Bone marrow (tissue), 2 donors: ENCODE measurements at places on chromosomes 5 and 9.

DNA sequence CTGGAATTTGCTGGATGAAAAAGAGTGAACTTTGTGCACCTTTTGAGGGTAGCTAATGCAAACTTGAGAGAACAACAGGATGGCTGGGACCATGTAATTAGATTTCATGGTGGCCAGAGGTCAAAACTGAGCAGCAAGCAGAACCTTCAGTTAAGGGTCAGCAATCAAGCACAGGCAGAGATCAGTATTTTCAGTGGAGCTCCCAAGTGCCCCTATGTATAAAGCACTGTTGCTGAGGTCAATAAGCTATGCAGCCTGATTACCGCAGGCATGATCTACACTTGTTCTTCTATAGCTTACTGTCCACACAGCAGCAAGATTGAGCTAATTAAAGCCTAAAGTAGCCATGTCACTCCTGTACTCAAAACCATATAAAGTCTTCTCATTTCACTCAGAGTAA, 62.1 kb upstream of the TMC1 start:
- no peak for DNase-seq

DNA sequence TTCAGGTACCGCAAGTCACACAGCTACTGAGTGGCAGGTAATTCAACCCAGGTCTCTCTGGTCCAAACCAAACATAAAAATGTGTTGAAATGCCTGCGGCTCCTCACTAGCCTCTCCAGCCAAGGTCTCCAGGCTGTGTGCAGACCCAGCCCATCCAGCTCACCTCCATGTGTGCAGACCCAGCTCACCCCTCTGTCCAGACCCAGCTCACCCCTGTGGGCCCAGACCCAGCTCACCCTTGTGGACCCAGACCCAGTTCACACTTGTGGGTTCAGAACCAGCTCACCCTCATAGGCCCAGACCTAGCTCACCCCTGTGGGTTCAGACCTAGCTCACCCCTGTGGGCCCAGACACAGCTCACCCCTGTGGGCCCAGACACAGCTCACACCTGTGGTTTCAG, 188.0 kb upstream of the ADCY2 start:
- no peak for DNase-seq

DNA sequence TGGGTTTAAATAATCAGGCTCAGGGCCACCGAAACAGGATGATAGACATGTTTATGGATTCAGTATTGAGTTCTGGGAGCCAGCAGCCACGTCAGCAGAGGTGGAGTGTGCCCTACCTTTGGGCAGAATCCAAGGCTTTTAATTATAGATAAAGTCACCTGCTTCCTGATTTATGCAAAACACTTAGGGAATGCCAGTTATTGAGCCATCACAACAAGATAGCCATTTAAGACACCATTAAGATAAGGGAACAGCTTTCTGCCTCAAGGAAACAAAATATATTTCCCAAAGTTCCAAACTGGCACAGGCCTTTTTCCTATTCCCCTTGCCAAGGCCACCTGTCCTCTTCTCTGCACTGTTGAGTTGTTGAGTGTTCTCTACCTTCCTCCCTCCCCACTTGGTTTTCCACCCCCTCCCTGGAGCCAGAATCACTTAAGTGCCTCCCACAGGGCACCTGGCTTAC, 2.4 kb downstream of the CCL28 start:
- no peak for DNase-seq

- no peak for DNase-seq
These were observed 57.9 kb upstream of the PPP3R2 start for GRCh38 chr9:101652601-101653175.

GRCh38 chr9:96203867-96204501, 98.0 kb downstream of the HSD17B3 start:
- no peak for DNase-seq
